Bone marrow (tissue), 2 donors: ENCODE measurements at places on chromosomes 2 and 18.

DNA sequence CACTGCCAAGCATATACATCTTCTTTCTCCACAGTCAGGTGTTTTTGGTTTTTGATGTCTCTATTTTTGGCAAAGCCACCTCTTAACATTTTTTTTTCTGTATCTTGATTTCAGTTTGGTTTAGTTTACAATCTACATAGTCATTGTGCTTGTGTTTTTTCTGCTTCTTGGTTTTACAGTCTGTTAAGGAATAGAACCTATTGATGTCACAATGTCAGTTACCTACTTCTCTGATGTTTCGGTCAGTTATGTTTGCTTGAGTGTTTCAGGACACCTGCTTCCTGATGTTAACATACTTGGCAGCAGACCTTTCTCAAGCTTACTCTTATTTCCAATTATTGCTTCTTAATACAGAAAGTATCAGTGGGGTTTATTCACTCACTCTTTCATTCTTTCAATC, 253.3 kb downstream of the SPAG16 start:
- no peak for DNase-seq

DNA sequence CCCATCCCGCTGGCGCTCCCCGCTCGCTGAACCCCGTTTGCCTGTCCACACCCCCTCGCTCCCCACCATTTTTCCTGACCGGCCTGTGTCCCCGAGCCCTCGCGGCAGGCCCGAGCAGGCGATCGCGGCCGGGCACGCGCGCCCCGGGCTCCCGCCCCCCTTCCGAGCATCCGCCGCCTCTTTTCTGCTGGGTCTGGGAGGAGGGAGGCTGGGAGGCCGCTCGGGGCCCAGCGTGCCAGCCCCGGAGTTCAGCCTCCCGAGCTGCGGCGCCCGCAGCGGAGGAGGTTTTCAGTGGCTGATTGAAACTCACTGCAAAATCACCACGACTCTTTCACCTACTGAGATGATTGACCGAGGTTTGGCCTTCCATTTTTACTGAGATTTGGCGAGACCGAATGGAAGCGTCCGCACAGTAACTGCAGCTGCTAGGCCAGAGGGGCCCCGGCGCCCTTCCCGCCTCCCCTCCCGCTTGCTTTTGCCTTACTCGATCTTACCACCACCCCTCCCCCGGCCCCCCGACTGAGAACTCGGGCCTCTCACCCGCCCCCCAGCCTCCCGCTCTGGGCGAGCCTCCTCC, 4.8 kb downstream of the SOX11 start:
- DNase-seq, result no peak

GRCh38 chr2:196125596-196125995, 45.8 kb downstream of the STK17B start:
- no peak for DNase-seq

DNA sequence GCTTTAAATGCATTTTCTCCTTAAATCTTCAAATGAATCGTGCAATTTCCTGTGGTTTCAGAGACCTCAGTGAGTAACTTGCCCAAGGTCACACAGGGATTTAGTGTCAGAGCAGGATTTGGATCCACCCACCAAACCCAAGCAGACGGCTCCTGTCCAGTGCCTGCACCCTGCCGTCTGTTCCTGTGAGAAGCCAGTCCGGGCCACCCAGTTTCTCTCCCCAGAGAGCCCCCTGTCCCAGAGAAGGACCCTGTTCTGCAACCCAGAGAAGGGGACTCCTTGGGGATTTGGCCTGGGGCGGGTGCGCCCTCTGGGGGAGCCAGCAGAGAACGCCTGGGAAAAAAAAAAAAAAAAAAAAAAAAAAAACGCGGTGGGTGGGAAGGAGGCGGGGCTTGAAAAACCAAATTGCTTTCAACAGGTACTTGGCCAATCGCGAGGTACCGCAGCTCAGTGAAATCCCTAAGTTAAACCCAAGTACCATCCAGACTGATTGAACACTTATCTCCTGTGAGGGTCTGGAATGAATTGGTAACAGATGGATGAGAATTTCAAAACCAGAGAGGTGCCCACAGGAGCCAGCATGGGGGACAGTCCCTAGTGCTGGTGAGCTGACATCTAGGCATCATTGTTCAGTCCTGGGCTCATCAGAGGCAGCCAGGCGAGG, 30.9 kb upstream of the REEP1 start:
- peak; percentile 11 for DNase-seq

DNA sequence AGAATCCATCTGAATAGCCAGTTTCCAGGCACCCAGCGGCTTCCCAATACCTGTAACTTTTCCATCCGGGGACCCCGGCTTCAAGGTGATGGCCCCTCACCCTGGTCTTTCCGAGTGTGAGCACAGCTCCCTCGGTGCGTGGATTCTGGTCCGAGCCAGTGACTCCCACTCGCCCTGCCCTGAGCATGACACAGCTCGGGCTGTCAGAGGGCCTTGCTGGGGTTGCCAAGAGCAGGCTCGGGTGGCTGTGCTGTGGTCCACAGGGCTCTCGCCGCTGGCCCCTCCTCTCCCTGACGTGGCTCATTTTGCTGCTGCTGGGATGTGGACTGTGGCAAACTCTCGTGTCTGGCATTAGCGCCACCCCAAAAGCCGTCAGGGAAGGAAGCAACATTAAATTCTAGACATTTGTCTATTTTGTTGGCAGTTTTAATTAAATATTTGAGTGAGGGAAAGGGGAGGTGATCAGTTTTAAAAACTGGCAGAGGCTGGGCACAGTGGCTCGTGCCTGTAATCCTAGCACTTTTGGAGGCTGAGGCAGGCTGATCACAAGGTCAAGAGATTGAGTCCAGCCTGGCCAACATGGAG, 5.6 kb upstream of the ESPNL start:
- no peak for DNase-seq

GRCh38 chr2:70091816-70092215, 4.5 kb downstream of the PCBP1 start:
- no peak for DNase-seq

GRCh38 chr2:72849138-72849462, 23.3 kb upstream of the EXOC6B start:
- no peak for DNase-seq

DNA sequence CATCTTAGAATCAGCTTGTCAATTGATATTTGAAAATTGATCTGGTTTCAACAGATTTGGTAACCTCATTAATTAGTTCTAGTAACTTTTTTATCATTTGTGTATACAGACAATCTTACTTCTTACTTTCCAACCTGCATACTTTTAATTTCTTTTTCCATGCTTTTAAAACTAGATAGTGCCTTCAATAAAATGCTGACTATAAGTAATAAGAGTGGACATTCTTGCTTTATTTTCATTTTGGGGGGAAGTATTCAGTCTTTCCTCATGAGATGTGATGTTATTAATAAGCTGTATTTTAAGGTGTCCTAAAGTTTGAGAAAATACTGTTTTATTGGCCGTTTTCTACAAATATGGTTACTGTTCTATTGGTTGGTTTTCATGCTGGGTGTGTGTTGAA, 109.1 kb downstream of the KCNH7 start:
- no peak for DNase-seq

- no peak for DNase-seq
Measured at GRCh38 chr2:11260979-11261378, 83.5 kb downstream of the ROCK2 start.

DNA sequence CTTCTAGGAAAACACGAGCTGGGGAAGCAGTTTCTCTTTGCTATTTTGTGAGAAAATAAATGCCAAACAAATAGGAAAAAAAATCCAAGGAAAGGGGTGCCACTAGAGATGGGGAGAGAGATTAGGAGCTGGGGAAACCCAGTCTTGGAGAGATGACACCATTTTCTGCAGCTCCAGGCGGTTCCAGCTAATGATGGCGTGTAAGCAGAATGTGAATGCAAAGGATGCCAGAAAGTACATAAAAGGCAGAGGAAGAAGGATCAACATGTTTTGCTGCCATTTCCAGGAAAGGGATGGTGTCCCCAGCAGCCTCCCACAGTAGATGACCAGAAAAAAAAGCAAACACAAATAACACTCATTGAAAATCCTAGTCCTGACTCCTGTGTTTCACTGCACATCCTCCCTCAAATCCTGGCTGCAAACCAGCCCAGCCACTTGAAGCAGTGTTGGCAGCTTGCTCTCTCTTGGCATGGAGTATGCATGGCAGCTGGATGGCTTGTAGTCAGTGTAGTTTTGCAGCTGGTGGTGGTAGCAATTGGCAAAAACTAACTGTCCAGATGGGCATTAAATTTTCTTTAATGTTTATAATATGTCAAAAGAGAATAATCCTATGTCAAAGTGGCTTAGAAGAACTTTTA, 93.6 kb downstream of the FTCDNL1 start:
- DNase-seq, result no peak

GRCh38 chr2:2662847-2663356, 331.8 kb upstream of the MYT1L start:
- no peak for DNase-seq

DNA sequence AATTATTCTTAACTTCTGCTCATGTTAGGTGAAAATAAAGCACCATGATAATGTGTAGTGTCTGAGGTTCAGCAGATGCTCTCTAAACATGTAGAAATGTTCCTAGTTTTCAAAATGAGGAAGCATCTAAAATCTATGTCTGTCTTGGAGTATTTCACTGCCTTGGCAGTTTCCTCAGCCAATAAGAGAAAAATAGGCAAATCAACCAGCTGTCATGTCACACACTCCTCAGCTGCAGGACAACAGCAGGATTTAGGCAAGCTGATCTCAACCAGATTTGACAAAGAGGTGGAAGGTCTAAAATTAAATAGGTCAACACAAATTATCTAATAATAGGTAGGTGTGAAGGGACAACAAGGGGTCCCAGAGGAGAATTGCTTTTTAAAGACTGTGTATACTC, 164.1 kb upstream of the BOD1L2 start:
- DNase-seq, result peak; percentile 33

GRCh38 chr18:67766930-67767329, 250.4 kb upstream of the DSEL start:
- no peak for DNase-seq

- DNase-seq, result no peak
Measured at GRCh38 chr2:30254685-30255001, 23.3 kb downstream of the LBH start.

GRCh38 chr2:204336153-204336744, 209.0 kb upstream of the PARD3B start:
- no peak for DNase-seq

DNA sequence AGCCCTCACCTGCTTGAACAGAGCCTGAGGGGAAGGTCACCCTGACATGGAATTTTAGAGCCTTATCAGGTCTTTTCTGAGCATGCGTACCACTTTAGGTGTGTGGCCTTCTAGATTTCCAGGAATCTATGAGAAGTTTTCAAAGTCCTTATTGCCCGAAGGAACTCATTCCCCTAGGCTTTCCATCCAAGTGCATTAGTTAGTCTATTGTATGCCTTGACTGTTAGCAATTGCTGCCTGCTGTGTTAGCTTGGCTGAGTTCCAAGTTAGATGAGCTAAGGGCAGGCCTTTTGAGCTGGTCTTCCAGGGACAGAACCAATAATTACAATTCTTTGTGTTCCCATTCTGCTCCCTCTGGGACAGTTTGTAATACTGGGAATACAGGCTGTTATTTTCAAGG, 30.8 kb upstream of the PUM2 start:
- no peak for DNase-seq

DNA sequence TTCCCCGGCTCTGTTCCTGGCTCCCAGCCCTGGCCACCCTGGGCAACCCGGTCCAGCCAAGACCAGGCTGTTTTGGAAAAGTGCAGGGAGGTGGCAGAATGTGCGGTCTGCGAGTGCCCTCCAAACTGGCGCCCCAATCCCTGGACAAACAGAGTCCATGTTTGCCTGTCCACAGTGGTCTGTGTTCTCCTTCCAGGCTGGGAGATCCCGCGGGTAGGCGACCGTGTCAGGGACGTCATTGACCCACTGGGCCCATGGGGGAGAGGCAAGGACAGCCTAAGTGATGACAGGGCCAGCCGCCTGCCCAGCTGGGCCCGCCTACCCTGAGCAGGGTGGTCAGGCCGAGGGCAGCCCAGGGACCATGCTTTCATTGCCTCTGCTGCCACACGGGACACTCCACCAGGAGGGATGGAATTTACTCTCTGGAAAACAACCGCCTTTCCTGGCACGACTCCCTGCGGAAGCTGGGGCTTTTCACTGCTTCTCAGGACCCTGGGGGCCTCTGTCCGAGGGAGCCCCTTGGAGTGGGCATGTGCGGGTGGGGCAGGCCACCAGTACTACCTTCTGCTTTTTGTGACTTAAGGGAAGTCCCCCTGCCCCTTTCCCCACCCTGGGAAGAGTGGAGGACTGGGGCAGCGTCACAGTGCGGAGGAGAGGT, 20.1 kb downstream of the CYP26B1 start:
- DNase-seq, result no peak

GRCh38 chr2:160568856-160569255, 75.2 kb upstream of the RBMS1 start:
- no peak for DNase-seq

GRCh38 chr2:33304032-33304864, 172.2 kb upstream of the RASGRP3 start:
- DNase-seq, result no peak

DNA sequence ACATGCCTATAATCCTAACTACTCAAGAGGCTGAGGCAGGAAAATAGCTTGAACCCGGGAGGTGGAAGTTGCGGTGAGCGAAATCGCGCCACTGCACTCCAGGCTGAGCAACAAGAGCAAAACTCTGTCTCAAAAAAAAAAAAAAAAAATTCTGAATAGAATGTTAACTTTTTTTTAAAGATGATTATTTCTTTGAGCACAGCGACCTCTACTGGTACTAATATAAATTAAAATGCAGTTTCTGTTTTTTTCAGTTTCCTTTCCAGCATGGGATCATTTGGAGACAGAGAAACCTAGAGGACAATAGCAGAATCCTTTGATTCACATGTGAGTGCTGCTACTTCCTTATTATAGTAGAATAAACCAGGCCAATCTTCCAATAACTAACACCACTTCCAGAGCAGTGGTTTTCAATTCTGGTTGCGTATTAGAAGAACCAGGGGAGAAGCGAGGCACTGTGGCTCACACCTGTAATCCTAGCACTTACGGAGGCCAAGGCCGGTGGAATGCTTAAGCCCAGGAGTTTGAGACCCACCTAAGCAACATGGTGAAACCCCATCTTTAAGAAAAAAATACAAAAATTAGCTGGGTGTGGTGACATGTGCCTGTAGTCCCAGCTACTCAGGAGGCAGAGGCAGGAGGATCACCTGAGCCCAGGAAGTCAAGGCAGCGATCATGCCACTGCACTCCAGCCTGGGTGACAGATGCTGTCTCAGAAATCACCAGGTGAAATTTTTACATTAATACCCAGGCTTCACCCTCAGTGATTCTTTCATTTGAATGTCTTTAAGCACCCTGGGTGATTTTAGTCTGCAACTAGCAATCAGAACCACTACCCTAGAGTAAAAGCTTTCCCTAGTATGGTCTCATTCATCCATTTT, 10.1 kb downstream of the SRSF7 start:
- no peak for DNase-seq
